ENCODE measurements at places on chromosomes 6 and 20.

DNA sequence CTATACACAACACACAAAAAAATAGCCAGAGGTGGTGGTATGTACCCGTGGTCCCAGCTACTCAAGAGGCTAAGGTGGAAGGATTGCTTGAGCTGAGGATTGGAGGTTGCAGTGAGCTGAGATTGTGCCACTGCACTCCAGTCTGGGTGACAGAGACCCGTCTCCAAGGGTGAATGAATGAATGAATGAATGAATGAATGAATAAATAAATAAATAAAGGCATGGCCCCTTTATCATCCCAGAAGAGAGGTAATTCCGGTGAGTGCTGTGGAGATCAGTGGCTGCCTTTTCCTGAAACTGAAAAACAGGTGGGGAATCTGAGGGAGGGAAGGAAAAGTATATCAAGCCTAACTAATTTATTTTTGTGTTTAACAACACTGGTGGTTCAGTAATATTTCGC is 90.0 kb downstream of the JARID2 start:
- DNase-seq: no peak

- no peak for DNase-seq
Observed at GRCh38 chr6:25156123-25156522, 123.1 kb upstream of the CARMIL1 start.

- DNase-seq: peak; percentile 55
Observed at GRCh38 chr20:3000852-3001523, 42.4 kb upstream of the GNRH2 start.

GRCh38 chr20:50646483-50646996 is 44.8 kb downstream of the RIPOR3 start:
- no peak for DNase-seq

- peak; percentile 34 for DNase-seq
Observed at GRCh38 chr6:26155061-26155930, 68.1 kb downstream of the HFE start.

DNA sequence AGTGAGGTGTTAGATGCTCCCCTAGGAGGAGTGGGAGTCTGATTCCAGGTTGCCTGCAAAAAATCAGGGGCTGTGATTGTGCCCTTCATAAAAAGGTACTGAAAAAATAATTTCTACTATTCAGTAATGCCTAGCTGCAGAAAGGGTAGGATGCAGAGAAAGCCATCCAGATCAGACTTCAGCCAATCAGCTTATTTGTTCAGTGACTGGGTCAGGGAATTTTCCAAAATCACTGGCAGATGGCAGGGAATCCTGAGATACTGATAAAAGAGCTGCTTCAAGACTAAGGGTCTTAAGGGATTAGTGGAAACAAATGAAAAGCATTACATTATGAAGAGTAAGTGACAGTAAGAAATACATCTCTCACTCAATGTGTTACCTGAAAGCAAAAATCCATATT is 42.8 kb upstream of the MTRF1L start:
- no peak for DNase-seq

- DNase-seq: no peak
Observed at GRCh38 chr6:137471986-137472385, 22.2 kb downstream of the OLIG3 start.

DNA sequence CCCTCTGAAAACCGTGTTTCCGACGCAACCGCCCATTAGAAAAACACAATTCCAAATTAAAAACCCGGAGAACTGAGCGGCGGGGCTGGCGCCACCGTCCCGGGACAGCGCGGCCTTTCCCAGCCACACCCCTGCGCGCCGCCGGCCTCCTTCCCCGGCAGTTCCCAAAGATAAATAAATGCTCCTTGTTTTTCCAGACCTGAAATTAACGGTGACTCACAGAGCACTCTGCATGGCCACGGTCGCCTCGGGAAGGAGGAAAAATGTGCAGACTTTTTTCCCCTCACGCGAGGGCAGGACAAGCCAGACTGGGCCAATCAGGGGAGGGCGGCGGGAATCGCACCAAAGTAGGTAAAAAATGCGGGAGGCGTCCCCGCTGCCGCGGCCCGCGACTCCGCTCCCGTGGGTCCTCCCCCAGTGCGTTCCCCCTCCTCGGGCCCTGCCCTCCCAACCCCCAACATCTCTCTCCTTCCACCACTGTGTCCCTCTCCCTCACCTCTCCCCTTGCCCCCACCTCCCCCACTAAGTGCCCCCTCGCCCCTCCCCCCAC is 828 bp upstream of the DSTN start:
- no peak for DNase-seq

DNA sequence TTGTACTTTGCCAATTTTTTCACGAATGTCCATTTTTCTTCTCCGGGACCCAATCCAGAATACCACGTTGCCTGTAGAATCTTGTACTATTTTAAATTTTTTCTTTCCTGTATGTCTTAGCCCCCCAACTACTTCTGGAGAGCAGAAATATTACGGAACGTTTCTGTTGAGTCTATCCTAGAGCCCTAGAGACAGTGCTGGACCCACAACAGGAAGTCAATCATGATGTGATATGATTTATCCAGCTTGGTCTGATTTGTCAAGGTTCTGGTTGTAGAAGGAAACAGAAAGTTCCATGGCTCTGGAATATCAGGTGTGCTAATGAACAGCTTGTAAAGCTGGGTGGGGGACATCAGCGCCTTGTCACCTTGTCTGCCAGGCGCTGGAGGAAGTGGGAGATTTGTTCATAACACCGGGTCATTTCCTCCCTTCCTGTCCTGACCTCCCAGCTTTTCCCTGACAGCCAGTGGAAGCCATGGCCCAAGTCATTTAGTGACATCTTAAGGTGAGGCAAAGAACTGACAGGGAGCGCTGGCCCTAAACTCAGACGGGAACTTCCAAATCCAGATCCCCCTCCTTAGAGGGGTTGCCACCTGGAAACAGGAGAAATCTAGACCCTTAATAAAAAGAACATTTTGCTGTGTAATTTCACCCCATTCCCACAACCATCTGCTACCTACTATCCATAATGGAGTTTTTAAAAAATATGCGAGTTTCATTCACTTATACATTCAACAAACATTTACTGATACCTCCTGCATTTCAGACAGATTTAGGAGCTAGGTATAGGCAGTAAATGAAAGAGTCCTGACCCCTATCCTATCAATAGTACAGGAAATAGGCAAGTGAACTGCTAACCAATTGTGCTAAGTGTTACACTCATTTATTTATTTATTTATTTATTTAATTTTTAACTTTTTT is 130.5 kb downstream of the ZFP64 start:
- no peak for DNase-seq

- DNase-seq: no peak
Observed at GRCh38 chr6:128500014-128500413, 20.4 kb downstream of the PTPRK start.

DNA sequence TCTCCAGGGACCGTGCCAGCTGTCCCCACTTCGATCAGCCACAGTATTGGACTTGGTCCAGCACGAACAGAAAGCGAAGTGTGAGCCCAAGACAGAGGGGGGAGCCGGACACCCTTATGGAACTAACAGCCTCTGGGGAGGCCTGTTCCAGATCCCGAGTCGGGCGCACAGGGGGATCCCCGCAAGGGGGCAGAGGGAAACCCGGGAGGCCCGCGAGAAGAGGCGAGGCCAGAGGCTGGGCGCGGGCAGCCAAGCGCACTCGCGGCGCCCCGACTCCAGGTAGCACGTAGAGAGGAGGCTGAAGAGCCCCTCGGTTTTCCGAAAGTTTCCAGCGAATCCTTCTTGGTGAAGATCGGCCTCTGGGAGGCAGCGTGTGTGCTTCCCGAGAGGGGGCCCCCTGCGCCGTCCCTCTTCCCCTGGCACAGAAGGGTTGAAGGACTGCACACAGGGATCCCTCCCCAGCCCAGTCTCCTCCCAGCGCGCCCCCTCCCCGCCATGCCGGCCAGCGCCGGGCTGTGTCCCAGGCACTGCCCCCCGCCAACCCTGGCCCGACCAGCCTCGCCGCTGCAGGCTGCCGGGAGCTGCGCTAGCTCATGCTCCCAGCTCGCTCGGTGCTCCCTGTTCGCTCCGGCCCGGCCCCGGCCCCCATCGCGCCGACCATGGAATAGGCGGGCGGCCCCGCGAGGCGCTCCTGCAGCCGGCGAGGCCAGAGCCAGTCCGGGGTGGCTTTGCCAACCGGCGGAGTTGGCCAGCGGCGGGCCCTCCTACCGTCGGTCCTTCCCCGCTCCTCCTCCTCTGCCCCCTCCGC is 577 bp upstream of the SLC24A3 start:
- DNase-seq: no peak

DNA sequence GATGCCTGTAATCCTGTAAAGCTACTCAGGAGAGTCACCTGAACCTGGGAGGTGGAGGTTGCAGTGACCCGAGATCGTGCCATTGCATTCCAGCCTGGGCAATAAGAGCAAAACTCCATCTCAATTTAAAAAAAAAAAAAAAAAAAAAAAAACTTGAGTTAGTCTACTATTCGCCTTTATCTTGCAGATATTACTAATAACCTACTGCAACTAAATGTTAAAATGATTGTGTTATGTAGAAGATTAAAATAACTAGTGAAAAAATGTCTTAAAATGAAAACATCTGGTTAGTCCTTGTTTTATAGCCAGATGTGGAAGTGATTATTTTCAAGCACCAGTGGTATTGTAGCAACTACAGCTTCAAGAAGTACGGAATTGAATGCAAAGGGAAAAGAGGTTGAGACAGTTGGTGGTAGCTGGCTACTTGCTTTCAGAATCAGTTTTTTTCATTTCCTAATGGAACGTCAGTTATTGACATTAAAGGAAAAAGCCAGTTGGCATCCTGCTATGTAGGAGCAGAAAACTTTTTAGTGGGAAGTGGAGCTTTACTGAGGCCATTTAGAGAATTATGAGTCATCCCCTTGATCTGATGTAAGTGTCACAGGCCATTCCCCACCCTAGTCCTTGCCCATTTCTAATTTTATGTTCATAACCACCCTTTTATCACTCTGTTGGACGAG is 43.8 kb upstream of the DYNLRB1 start:
- DNase-seq: no peak

- no peak for DNase-seq
Observed at GRCh38 chr20:44700306-44700705, 14.9 kb upstream of the CCN5 start.

DNA sequence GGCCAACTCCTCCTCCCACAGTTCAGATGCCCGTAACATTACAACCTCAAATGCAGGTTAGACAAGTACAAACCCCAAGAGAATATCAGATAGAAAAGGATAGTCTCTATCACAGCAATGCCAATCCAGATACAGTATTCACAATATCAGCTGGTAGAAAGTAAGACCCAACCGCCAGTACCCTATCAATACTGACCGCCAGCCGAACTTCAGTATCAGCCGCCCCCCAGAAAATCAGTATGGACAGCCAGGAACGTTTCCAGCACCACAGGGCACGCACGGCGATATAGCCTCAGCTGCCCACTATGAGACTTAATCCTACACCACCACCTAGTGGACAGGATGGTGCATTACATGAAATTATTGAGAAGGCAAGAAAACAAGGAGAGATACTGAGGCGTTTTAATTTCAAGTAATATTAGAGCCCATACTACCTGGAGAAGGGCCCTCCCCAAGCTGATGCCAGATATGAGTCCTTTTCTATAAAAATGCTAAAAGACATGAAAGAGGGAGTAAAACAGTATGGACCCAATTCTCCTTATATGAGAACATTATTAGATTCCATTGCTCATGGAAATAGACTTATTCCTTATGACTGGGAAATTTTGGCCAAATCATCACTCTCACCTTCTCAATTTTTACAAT is 17.6 kb upstream of the EIF2S2 start:
- peak; percentile 81 for DNase-seq

GRCh38 chr6:41345901-41346300 is 10.5 kb downstream of the NCR2 start:
- DNase-seq: no peak

- DNase-seq: no peak
Observed at GRCh38 chr20:45341939-45342854, 6.0 kb downstream of the SDC4 start.

- no peak for DNase-seq
Observed at GRCh38 chr6:125220712-125221111, 67.1 kb downstream of the TPD52L1 start.

DNA sequence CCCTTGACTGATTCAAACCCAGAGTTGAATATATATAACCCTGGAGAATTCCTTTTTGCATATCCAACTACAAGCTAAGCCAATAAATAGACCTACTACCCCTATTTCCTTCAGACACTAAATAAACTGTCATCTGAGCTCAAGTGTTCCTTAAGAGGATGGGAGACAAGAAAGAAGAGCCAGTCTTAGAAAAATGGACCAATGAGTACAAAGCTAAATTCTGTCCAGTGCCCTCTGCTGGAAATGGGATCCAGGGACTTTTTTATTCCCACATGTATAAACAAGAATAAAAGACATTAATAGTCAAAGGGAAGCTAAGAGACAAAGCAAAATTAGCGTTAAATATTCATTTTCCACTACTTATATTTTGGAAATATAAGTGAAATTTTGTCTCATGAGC is 4.8 kb downstream of the PPP1R10 start:
- DNase-seq: no peak

DNA sequence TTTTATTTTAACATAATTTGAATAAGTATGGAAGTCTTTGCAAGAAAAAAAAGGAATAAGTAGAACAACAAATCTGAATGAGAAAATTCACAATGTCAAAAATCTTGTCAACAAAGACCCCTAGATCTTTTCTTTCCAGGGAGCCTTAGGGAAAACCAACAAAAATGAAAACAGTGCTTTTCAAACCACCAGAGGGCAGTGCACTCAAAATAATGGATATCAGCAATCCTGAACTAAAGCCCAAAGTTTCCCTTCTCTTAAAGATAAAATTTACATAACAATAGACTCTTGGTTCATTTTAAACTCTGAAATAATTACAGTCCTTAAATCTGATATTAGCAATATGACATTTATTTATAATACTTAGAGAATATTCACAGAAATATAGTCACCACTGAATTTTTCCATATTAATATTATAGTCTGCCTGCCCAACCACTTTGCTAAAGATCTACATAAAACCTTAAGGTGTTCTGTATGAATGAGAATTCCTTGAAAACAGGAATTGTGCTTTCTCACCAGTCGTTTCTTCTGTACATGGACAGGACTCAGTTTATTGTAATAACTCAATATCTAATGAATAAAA is 105.3 kb upstream of the BMP5 start:
- DNase-seq: peak; percentile 8

GRCh38 chr6:40299681-40300080 is 287.5 kb downstream of the LRFN2 start:
- no peak for DNase-seq

DNA sequence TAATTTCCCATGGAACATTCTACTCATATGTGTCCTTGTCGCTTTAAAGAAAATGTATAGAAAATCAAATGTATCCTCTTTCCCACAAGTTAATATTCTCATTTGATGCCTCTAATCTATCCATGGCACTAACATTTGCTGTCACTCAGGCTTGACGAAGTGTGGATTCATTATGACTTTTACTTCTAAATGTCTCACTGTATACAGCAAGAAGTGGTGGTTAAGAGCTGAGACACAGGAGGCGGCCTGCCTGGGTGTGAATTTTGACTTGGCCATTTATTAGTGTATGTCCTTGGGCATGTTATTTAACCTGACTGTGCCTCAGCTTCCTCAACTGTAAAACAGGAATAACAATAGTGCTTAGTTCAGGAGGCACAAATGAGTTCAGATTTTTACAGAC is 70.0 kb downstream of the TRMT6 start:
- DNase-seq: peak; percentile 14

DNA sequence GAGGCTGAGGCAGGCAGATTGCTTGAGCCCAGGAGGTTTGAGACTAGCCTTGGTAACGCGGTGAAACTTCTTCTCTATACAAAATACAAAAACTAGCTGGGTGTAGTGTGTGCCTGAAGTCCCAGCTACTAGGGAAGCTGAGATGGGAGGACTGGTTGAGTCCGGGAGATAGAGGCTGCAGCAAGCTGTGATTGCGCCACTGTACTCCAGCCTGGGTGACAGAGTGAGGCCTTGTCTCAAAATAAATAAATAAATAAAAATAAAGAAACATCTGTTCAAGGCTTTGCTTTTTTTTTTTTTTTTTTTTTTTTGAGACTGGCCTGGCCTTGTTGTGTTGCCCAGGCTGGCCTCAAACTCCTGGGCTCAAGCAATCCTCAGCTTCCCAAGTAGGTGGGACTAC is 23.7 kb upstream of the SLC23A2 start:
- no peak for DNase-seq
